ENCODE measurements at places on chromosomes 4 and X.

GRCh38 chr4:185903205-185903604 is 91.2 kb upstream of the SORBS2 start:
- no peak for DNase-seq

DNA sequence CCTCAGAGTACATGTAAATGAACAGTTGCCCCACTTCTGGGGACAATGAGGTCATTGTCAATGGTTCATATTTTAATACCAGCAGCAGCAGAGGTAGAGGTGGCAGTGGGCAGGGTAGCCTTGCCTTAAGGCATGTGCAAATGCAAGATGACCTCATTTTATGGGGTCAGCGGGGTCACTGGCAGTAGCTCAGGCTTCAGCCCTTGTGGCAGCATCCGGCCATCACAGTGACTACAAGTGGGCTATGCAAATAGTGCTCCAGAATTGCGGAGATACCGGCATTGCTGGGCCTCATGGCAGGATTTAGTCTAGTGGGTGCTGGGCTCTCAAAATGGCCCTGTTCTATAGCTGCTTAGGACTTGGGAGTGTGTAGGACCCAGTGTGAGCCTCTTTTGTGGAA is 144.7 kb downstream of the FAM47A start:
- DNase-seq, result no peak

DNA sequence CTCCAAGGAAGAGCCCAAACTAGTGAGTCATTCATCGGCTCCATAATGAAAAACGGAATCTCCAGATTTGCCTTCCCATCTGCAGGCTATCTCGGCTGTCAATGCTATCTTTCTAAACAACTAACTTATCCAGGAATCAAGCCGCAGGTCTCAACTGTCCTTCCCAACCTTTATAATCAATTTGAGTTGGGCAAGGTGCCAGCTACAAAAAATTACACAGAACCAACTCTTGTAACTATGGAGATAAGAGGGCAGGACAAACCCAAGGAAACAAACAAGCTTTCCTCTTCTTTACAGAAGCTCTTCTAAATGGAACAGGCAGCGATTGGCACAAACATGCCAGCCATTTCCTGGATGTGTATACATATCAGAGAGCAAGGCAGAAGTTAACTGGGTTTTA is 61.2 kb upstream of the RAI2 start:
- DNase-seq, result no peak

- DNase-seq, result no peak
These were observed 19.4 kb upstream of the RAB40A start for GRCh38 chrX:103538728-103539127.

GRCh38 chr4:139584784-139585183 is 28.8 kb upstream of the SETD7 start:
- no peak for DNase-seq

- no peak for DNase-seq
These were observed 45.9 kb downstream of the TEC start for GRCh38 chr4:48223633-48224295.

GRCh38 chrX:13647709-13648212 is 5.2 kb upstream of the TCEANC start:
- peak; percentile 67 for DNase-seq

GRCh38 chrX:144801786-144802185 is 445.5 kb upstream of the SPANXN1 start:
- no peak for DNase-seq

DNA sequence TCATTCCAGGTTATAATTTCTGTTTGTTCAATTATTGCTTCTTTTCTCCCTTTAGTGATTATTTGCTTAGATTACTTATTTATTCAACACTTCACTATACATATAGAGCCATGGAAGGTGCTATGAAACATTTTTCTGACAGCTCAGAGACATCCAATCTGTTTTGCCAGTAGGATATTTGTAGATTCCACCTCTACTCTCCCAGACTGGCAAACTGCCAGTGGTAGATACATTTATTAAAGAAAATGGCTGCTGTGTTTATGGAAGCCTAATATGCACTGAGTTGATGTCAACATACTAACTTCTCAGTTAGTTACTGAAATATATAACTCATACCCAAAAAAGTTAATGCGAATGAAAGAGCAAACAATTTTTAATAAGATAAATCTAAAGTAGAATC is 348.6 kb downstream of the TRAM1L1 start:
- DNase-seq, result no peak

- DNase-seq, result no peak
These were observed 155.8 kb downstream of the SHROOM3 start for GRCh38 chr4:76590798-76591281.

DNA sequence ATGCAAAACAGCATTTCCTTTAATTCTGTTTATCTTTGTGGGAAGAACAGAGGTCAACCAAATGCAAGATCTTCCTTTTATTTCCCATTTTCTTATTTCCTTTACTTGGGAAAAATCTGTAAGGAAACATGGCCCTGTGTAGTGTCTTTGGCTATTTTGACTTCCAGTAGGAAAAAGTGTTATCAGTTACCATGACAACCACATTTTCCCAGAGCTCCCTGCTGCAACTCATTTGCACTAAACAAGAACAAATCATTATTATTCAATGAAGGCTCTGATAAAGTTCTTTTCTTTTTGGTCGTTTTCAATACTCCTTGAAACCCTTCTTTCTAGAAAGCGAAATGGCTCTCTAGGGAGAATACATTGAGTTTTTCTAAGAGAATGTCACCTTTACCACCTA is 117.2 kb upstream of the DDX53 start:
- no peak for DNase-seq

DNA sequence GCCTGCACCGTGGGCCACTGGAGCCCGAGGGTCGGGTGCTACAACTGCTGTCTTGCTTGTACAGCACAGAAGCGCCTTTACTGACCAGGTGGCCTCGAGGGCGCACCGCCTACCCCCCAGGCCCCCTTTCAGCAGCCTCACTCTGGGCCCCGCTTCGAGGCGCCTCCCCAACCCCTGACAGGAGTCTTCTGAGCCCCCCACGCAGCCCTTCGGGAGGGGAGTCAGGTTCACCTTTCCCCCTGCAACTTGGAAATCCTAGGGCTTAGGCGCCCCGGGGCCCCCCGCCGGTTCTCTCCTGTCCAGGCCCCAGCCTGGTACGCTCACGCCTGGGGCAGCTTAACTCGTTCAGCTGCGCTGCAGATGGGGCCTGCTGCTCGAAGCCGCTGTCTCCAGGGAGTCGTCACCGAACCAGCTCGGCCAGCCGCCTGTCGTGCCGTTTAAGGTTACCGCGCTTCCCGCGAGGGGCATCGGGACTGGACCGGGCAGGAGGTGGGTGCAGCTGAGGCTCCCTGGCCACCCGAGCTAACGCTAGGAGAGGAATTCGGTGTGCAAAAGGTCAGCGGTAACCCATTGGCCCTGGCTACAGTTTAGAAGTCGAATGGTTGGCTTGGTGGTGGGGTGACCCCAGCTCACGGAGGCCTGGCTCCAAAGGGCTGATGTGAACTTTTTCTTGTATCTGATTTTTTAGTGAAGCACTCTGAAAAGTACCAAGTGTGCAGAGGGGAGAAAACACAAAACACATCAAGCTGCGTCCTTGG is 58.9 kb upstream of the BCOR start:
- no peak for DNase-seq

GRCh38 chr4:173230062-173230461 is 61.5 kb downstream of the GALNT7 start:
- no peak for DNase-seq

DNA sequence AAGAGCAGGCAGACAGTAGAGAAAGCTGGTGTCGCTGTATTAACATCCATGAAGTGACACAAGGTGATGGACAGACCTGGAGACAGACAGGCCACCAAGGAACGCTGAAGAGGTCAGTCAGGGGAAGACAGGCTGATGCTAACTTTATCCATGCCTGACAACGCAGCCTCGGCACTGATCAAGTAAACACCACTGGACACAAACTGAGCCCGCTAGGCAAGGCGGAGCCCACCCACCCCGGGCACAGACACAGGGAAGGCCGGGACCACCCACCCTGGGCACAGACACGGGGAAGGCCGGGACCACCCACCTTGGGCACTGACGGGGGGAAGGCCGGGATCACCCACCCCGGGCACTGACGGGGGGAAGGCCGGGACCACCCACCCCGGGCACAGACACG is 18.8 kb downstream of the PPP2R3B start:
- no peak for DNase-seq

- no peak for DNase-seq
These were observed 14.4 kb upstream of the KLHL5 start for GRCh38 chr4:39047681-39048080.

All from stimulated activated CD4-positive, alpha-beta T cell treated with anti-CD3 and anti-CD28 coated beads, Interleukin-2, amount 100 ng/mL, for 24 hours (primary cell).